NCI-H1048 (cell line): ENCODE measurements at places on chromosomes 5 and 9.

GRCh38 chr5:123107343-123108244, 18.6 kb downstream of the PRDM6 start:
- DNase-seq: no peak

- no peak for DNase-seq
These were observed 314.4 kb downstream of the GADD45G start for GRCh38 chr9:89919171-89919681.

- no peak for DNase-seq
These were observed 53.2 kb upstream of the NCS1 start for GRCh38 chr9:130118841-130119518.

DNA sequence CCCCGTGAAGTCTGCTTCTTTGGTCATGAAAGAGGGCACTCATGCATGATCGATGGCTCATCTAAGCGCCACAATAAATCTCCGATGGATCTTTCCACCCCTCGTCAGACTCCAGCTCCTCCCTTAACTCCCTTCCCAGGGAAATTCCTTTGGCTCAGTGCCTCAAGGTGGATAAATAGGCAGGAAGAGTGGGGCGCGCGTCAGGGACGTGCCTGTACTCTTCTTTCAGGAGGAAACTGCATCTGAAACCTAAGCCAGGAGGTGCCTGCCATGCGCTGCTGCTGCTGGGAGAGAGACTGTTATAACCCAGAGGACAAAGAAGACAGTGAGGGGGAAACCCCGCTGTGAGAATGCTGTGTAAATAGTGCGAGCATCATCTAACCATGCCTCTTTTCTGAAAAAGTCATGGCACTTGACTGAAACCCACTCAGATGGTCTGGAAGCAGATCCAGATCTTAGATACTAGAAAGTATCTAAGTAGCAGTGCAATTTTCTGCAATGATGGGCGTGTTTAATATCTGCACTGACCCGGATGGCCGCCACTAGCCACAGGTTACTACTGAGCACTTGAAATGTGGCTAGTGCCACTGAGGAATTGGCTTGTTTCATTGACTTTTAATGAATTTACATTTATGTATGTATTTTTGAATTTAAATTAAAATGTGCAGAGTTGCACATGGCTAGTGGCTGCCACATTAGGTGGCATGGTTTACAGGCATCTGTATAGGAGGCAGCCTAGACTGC, 120.3 kb upstream of the BASP1 start:
- no peak for DNase-seq

- DNase-seq: peak; percentile 17
These were observed 43.1 kb downstream of the TNFAIP8 start for GRCh38 chr5:119398727-119399466.

DNA sequence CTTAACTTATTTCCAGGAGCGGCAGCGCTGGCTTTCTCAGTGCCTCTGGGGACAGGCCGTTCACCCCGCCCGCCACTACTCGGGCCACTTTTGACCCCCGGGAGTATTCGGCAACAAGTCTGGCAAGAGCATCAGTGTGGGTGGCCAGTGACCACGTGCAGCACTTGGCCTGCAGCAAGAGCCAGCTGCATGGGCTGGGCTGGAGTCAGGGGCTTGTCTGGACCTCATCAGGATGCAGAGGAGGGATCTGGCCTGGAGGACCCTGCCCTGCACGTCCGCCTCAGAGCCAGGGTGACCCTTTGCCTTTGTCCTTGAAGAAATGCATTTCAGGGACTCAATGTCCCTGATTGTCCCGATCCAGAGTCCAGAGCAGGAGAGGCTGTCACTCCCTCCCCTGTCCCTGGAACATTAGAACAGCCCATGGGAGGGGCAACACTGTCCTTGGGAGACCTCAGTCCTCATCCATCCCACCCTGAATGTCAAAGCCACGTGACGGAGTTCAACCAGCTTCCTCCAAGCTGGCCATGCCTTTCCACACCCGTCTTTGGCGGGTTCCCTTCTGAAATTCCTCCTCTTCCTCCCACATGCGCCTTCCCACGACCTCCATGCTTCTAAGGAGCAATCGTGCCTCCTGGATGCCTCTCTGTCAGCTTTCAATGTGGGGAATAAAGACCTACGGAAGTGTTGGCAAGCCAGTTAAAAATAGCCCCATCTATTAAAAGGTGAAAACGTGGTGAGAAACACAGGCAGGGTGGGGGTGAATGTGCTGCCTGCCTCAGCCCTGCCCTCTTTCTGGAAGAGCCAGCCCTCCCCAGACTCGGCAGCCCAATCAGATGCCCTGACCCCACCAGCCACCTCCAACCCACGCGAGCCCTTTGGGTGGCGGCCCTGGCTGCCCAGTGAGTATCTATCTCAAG, 99.0 kb downstream of the OLFM1 start:
- DNase-seq: no peak

DNA sequence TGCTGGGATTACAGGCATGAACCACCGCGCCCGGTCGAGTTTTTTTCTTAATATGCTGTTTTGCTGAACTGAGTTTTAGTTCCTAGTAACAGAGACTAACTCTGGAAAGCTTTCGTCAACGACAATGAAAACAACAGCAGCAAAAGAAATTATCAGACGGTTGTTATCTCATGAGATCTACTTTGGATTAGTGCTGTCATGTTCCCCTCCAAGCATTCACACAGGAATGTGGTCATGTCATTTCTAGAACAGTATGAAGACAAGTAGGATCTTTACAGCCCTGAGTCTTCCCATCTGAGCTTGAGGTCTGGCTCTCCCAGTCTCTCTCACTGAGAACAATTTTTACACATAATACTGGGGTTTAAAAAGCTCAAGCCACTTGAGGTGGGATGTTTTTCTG, 4.0 kb upstream of the ANKRD33B start:
- DNase-seq: no peak

- no peak for DNase-seq
These were observed 19.1 kb downstream of the ACSL6 start for GRCh38 chr5:131992370-131992769.

GRCh38 chr9:129933185-129934040, 98.2 kb downstream of the USP20 start:
- DNase-seq: no peak

DNA sequence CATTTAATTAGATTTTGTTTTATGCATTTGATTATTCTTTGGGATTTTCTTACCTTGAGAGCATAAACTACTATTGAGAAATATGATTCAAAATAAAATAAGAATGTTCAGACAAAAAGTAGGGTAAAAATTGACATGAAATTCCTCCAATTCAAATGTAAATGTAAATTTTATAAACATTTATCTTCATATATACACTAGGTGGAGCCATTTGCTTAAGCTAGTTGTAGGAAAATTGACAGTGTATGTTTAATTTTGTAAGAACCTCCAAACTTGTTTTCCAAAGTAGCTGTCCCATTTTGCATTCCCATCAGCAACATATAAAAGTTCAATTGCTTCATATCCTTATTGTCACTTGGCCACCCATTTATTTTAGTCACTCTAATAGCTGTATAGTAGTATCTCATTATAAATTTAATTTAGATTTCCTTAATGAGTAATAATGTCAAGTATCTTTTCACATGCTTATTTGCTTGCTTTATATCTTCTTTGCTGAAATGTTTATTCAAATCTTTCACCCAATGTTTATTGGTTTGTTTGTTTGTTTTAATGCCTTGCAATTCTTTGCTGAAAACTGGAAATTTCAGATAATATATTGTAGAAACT, 37.6 kb upstream of the SLCO6A1 start:
- DNase-seq: no peak

DNA sequence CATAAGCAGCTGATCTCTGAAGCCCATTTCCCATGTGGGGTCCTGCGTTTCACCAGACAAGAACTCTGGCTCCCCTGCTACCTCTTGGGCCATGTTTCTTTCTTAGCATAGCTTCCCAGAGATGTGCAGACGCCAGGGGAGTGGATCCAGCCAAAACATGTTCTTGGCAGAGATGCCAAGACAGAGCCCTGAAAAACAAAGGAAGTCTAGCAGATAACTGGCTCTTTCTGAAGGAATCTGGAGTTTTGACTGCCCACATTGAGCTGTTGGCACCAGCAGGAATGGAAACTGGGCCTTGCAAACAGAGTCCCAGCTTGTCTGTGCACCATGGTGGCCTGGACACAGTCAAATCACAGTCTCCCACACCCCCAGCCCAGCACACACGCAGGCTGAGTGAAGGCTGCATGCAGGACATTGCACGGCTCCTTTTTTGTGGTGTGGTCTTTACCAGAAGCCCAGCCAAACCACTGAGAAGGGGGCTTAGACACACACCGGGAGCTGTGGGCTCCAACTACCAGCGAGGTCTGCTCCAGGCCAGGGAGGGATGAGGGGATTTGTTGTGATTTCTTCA, 114.7 kb downstream of the SNX18 start:
- no peak for DNase-seq
